ENCODE measurements at places on chromosomes 5 and 9. TPM values are rescaled to one million over a fixed set of nuclear protein-coding genes. Genes with fewer than 3 reads are reported as not detected.

Gene PDE8B
- total RNA-seq = 0.89 TPM

Gene ACTBL2
- not detected for total RNA-seq

Gene PCDHGB6
- total RNA-seq = 2.2 TPM

Gene SPINK4
- 13.9 TPM for total RNA-seq

Gene SH3RF2
- total RNA-seq = 62.9 TPM

Gene RNF183
- total RNA-seq = 1.3 TPM

Gene PRR7
- total RNA-seq = 1.6 TPM

Gene PCDHGC5
- 0.75 TPM for total RNA-seq

Gene SLC1A3
- 1.8 TPM for total RNA-seq

Gene SLCO4C1
- total RNA-seq = 2.7 TPM

Gene STPG3
- not detected for total RNA-seq

Gene HINT1
- 318 TPM for total RNA-seq

Data from left colon (tissue), 2 donors.